ENCODE measurements at places on chromosomes 2 and 18.

- no peak for DNase-seq
Observed at GRCh38 chr2:72126186-72127100, 21.2 kb downstream of the CYP26B1 start.

DNA sequence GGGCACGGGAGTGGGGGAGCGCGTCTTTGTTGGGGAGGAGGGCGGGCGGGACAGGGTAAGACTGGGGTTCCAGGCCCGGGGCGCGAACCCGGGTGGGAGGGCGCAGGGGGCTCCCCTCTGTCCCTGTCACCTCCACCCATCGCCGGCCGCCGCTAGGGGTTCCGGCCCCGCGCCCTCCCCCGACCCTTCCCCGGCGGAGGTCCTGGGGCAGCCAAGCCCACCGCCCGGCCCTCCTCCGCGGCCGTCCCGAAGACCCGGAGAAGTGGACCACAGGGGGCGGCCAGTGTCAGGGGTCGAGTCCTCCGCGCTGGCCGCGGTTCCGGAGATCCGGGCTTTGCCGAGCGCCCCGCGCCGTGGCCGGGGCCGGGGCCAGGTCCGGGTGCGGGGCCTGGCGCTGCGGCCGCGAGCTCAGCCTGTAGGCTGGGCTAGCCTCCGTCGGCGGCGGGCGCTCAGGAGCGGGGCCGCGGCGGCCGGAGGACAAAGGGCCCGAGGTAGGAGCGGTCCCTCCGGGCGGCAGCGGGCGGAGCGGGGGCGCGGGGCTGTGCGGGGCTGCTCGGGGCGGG is 16.6 kb upstream of the E2F6 start:
- DNase-seq = no peak

DNA sequence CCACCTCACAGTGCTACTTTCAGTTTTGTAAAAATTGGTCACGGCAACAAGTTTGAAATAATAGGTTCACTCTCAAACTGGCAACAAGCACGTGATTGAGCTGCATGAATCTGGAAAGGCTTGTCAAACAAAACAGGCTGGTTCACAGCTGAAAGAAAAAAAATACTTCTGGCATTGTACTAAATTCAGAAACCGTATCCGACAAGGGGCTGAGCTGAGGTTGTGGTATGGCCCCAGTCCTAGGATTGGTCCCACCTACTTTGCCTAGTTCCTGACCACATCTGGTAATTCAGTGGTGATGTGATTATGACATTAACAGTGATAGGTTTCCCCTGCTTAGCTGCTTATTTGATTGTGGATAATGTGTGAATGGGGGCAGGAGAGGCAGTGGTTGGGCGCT is 326.5 kb upstream of the THUMPD2 start:
- no peak for DNase-seq

DNA sequence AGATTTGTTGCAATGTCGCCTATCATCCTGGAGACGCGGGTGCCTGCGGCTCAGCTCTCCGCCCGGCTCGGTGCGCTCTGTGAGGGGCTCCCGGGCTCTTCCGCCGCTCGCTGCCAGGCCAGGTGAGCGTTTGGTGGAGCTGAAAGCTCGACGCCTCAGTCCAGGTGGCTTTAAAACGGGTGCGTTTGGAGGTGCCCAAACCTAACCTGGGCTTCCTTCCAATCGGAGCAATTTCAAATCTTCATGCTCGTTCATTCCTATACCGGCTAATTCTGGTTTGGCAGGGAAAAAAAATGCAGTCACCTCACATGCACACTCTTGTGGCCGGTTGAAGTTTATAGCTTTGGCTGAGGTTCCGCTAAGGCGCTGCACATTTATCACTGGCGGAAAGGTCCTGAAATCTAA is at the start of gene SLC16A14:
SLC16A14 (minus strand) TSS at position 274 of the 405 bp plus-strand sequence. CDS start 9,572 bp downstream, outside the sequence.
- DNase-seq = no peak

- DNase-seq = no peak
Observed at GRCh38 chr2:20419752-20420151, 27.1 kb upstream of the RHOB start.

DNA sequence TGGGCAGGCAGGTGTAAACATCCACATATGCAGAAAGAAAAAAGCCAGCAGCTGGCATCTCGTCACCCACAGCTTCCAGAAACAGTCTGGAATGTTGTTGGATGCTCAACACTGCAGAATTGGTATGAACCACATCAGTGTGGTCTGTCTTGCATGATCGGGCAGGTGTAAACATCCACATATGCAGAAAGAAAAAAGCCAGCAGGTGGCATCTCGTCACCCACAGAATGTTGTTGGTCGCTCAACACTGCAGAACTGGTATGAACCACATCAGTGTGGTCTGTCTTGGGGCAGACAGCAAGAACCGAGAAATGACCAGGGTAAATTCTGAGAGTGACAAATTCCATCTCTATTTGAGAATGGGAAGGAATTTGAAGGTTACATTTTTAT is 39.6 kb downstream of the DOCK10 start:
- no peak for DNase-seq

GRCh38 chr2:56170504-56170903 is 13.3 kb upstream of the CCDC85A start:
- no peak for DNase-seq

- DNase-seq = no peak
Observed at GRCh38 chr18:46008531-46008930, 41.4 kb upstream of the EPG5 start.

- no peak for DNase-seq
Observed at GRCh38 chr2:238863749-238864206, 15.9 kb downstream of the TWIST2 start.

GRCh38 chr2:225668606-225669266 is 269.2 kb downstream of the NYAP2 start:
- DNase-seq = no peak

- no peak for DNase-seq
Observed at GRCh38 chr2:209790066-209790728, 18.6 kb downstream of the UNC80 start.

- no peak for DNase-seq
Observed at GRCh38 chr2:124476291-124476690, 451.2 kb downstream of the CNTNAP5 start.

- DNase-seq = no peak
Observed at GRCh38 chr2:165905854-165906253, 47.7 kb downstream of the TTC21B start.

- DNase-seq = no peak
Observed at GRCh38 chr2:239667431-239667985, 266.7 kb upstream of the HDAC4 start.

DNA sequence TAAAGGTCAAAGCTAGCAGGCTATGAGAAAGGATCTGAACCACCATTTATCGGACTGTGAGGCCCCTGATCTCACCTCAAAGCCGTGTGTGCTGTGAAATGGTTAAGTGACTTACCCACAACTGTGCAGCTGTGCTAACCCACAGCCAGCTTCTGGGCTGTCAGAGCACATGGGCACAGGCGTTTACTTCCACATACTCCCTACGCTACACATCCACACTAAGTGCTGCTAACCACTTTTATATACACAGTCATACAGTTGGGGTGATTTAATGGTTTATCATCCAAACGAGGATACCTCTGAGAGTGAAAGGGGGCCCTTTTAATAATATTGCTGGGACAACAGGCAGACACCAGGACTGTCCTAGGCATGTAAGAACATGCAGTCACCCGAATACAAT is 37.3 kb downstream of the CYRIA start:
- DNase-seq = no peak

- DNase-seq = no peak
Observed at GRCh38 chr18:14221689-14222088, 89.5 kb upstream of the ZNF519 start.

- no peak for DNase-seq
Observed at GRCh38 chr18:3819961-3820360, 370.0 kb downstream of the TGIF1 start.

DNA sequence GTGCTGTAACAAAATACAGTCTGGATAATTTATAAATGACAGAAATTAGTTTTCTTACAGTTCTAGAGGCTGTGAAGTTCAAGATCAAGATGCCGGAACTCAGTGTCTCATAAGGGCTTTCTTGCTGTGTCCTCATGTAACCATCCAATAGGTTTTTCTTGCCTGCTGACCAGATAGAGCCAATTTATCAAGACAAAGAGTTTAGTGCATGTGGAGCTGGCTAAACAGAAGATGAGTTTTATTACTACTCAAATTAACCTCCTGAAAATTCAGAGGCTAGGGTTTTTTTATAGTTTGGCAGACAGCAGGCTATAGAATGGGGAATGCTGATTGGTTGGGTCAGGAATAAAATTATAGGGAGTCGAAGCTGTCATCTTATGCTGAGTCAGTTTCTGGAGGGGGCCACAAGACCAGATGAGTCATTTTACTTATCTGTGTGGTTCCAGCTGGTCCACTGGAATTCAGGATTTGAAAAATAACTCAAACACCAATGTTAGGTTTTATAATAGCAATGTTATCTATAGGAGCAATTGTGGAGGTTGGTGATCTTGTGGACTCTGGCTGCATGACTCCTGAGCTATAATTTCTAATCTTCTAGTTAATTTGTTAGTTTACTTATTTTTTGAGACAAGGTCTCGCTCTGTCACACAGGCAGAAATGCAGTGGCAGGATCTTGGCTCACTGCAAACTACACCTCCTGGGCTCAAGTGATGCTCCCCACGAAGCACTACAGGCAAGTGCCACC is 3.2 kb upstream of the PDK1 start:
- no peak for DNase-seq

DNA sequence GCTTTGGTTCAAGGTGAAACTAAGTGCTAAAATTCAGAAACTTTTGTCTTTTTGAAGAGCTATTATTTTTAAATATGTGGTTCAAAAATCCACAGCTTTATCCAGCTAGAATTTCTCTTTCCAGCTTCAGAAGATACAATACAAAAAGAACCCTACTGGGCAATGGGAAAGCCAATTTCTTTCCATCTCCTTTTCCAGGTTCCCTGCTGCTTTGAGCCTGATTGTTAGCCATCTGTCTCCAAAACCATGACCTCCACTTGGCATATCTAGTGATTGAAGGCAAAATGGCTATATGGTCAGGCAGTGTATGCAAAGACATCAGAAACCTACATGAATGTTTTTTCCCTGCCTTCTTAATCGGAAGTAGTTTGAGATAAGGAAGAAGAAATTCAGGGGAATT is 134.1 kb downstream of the KCNH7 start:
- DNase-seq = no peak

- DNase-seq = no peak
Observed at GRCh38 chr2:241213567-241213966, 25.1 kb downstream of the ANO7 start.

DNA sequence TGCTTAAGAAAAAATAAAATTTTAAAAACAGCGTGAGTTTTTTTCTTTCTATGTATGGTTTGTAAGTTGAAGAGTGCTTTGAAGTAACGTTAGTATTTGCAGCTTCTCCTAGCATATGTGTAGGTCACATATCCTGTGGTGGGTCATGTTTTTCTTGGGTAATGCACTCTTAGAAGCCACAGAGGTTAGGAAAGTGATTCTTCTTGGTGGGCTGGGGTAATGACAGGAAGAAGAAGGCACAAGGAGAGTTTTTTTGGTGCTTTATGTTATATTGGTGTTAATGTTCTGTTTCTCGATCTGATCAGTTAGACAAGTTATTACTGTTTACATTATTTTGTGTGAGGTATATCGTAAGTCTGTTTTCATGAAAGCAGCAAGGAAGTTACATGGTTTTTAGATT is 109.0 kb downstream of the ICA1L start:
- no peak for DNase-seq
